ENCODE measurements at places on chromosomes 5 and 9.

DNA sequence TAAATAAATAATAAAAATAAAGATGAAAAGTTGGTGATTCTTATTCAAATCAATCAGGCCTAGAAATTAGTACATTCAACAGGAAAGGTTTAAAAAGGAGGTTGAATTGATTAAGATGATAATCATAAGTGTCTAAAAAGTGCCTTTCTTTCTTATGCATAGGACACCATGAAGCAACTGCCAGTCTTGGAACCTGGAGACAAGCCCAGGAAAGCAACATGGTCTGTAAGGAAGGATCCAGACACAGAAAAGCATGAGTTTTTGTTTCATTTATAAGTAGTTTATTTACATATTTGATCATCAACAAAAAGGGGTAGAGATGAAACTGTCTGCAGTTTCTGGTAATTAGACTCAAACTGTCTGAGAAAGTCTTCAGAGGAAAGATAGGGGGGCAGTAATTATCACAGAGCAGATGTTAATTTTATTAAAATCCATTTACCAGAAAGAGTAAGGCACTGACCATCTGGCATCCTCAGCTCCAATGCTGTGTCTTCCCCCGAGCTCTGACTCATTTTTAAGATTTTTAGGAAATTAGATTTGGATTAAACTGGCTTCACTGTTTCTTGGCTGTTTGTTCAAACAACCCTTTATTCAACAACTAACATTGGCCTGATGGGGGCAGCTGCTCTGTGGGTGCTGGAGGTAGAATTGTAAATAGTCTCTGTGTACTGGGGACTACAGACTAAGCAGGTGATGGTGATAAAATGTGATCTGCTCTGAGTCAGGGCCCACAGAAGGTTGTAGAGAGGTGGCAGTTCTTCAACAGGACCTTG is 2.7 kb downstream of the RABEPK start:
- DNase-seq, result no peak

DNA sequence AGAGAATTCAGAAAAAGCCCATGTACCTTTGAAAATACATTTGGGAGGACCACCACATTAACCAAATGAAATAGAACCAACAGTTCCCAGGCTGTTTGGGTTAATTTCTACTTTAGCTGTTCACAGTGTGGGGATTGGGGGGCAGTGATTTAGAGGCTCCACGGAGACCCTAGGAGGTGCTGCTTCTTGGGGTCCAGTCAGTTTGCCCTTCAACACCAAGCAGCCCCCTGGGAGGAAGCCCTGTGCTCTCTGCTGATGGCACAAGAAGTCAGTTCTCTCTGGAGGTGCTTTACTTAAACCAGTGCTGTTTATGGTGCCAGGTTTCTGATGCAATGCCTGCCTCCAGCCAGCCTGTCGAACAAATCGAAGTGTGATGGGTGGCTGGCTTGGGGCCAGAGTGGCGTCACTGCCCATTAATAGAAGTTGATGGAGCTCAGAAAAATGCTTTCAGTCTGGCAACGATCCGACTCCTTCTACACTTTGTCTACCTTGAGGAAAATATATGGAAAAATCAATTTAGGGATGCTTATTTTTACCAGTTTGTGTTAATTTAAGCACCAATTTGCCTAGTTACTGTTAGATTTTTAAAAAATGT is 134.0 kb downstream of the SNX18 start:
- DNase-seq, result no peak

DNA sequence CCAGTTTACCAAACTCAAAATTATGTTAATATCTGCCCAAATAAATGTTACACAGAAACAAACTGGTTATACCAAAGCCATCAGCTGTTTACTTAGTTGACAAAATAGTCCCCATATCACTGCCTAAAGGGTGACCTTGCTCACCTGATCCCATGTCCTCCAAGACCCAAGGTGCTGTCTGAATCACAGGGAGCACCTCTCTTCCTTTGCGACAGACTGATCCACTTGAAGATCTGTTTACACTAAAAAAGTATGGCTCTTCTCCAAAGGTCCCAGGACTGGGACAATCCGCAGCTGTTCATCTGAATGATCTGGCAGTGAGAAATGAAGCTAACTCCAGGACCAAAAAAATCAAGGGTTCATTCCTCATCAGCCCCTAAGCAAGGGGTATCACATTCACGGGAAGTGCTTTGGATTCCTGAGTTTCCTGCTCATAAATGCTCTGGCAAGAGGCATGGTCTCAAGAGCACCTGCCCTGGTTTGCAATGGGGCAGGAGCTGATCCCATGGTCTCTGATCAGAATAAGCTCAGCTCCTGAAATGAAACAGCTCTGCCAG is 5.0 kb downstream of the PRUNE2 start:
- no peak for DNase-seq

DNA sequence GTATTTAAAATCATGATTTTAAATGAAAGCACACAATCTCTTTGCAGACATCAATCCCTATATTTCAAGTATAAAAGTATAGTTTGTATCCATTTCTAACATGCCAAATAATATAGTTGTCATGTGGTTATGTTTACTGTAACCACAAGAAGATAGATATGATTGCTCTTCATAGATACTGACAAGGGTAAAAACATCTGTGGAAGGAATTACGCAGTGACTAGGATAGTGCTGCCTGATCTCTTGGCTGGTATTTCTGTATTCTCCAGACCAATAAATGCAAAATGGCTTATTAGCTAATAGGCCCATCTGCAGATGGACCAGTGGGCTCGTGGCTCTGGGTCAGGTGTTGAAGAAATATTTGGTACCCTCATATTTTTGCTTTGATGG is 34.9 kb upstream of the FBN2 start:
- DNase-seq, result no peak

DNA sequence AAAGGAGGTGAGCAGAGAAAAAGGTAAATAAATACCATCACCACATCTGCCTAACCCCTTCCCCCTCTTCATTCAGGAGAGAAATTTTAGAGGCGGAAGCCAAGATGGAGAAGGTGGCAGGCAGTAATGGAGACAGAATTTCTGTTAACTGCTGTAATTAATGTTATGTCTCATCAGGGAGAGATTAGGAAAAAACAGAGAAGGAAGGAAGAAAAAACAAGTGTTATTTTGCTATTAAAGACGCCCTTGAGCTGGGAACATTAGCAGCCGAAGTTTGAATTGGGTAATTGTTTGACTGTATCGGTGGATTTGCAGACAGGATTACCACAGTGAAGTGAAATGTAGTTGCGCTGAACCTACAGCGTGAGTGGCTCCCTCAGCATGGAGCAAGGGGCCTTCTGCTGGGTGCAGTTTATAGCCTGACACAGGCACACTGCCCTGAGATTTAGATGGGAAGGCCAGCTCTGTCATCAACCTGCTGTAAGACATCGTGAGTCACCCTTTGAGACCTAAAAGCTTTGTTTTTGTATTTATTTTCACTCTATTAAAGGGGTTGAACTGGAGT is 136.3 kb downstream of the ASTN2 start:
- no peak for DNase-seq

DNA sequence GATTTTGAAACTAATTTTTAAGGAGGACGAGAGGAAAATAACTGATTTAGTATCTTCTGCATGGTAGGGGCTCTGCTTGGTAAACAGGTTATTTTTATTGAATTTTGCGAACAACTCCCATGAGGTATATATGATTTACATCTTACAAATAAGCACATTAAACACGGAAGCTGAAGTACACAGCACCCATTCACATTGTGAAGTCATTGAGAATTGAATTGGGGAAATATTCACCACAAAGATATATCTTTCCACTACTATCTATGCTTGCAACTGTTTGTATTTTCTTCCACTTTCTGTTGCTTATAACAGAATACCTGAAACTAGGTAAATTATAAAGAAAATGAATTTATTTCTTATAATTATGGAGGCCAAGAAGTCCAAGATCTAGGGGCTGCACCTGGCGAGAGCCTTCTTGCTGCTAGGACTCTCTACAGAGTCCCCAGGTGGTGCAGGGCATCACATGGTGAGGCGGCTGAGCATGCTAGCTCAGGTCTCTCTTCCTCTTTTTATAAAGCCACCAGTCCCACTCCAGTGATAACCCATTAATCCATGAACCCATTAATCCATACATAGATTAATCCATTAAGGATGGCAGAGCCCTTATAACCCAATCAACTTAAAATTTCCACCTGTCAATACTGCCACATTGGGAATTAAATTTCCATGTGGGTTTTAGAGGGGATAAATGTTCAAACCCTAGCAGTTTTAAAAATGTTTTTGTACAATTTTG is 79.0 kb upstream of the ZNF608 start:
- no peak for DNase-seq

- peak; percentile 10 for DNase-seq
Measured at GRCh38 chr5:75050415-75050814, 1.9 kb downstream of the GCNT4 start.

- DNase-seq, result no peak
Measured at GRCh38 chr5:29498412-29498811, 1695.1 kb upstream of the CDH6 start.

DNA sequence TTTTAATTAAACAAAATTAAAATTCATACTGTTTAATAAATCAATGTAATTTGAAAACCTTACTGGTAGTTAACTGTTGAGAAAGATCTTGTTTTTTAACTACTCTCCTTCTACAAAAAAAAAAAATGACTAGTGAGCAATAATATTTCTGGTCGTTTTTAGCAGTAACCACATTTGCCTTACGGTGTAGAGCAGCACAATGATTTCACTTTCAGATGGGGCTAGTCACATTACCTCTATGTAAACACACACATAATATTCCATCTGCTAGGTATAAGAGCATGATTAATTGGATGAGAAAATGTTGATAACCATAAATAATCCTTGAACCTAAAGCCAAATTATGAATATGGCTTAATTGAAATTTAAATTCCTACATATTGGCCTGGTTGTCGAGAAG is 198.1 kb downstream of the CHSY3 start:
- DNase-seq, result no peak

DNA sequence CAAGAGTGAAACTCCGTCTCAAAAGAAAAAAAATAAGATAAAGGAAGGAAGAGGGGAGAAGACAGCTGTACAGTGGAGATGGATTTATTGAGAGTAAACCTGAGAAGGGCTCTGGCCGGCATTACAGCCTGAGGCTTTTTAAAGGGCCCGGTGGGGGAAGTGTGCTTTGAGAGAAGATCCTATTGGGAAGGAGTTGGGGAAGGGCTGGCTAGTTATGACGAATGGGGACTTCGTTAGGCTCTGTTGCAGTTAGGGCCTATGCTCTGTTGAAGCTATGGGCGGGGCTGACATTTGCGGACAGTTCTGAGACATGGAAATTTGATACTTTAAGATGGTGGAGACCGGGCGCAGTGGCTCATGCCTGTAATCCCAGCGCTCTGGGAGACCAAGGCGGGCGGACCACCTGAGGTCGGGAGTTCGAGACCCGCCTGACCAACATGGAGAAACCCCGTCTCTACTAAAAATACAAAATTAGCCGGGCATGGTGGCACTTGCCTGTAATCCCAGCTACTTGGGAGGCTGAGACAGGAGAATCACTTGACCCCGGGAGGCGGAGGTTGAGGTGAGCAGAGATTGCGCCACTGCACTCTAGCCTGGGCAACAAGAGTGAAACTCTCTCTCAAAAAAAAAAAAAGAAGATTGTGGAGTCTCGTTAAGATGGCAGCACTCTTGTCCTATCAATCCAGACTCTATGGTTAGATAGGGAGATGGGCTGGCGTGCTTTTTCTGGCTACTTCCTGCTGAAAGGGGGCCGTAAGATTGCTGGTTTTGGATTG is 33.2 kb downstream of the C9orf50 start:
- no peak for DNase-seq

- DNase-seq, result no peak
Measured at GRCh38 chr5:152689250-152689711, 284.2 kb upstream of the NMUR2 start.

DNA sequence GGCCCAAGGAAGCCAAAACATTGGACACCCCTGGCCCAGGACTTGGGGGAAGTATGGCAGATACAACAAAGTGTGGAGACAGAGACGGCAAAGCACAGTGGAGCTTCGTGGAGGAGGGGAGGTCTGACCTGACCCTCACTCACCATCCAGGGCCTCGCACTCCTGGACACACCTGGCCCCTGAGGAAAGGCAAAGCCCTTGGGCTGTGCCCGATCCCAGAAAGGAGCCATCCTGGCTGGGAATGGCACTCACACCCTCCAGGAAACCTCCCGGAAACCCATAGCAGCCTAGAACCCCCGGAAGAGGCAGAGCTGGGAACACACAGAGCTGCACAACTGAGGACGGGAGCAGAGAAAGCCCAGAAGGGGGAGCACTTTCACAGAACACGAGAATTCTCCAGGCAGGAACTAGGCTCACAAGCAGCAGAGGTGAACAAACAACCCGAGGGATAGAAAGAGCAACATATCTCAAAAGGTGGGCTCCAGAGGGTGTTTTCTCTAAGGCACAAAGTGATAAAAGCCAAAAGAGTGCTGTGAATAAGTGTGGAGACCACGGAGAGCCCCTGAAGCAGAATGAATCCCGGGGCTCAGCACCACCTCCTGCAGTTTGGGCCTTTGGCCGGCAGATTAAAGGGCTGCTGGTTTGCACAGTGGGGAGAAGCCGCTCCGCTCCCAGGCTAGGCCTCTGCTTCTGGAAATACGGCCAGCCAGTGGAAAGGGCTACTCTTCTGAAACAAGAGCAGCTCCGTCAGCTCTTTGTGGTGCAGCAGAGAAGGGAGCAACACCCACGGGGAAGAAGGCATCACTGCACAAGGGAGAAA is 108.2 kb downstream of the UBE2R2 start:
- DNase-seq, result no peak

GRCh38 chr5:67025457-67025856 is 171.1 kb downstream of the CD180 start:
- DNase-seq, result no peak

DNA sequence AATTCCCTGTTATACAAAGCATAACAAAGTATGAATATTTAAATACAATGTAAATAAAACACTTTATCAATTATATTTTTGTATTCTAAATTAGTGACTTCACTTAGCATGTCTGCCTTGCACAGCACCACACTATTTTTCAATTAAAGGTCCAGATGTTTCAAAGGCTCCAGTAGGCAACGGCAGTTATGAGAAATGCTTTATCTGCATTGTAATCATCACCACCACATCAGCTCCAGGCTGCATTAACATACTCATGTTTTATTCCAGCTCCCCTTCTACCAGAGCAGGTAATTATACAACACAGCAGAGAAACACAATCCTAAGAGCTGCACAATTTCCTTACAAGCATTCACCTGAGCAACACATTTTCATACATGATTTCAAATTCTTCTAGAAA is 102.8 kb downstream of the MAPKAP1 start:
- no peak for DNase-seq

Measured in CD4-positive, alpha-beta T cell treated with Interferon alpha-2 for 1 hour (primary cell).